ENCODE measurements at places on chromosomes 6 and 20. TPM values are rescaled to one million over a fixed set of nuclear protein-coding genes. Genes with fewer than 3 reads are reported as not detected.
A peak's percentile ranks its signal among the peaks of the same experiment; 100 is the strongest.

HCRTR2 gene
- total RNA-seq: not detected

GHRH gene
- total RNA-seq: not detected

HMGCLL1 gene
- not detected for total RNA-seq

TBC1D32 gene
- 7.4 TPM for total RNA-seq

RBPJL gene
- not detected for total RNA-seq

EDEM2 gene
- total RNA-seq: 35.8 TPM

OPRM1 gene
- total RNA-seq: not detected

MRAP2 gene
- not detected for total RNA-seq

ZBTB12 gene
- total RNA-seq: 0.88 TPM

GRCh38 chr6:148385379-148385778 lies 42.7 kb downstream of the SASH1 start:
- no peak for DNase-seq
- no peaks in the 10 kb centered on the region for H3K36me3 ChIP-seq
- H3K27ac ChIP-seq: no peak overlapping the region
- H3K4me3 ChIP-seq: no peak overlapping the region
- H3K27me3 ChIP-seq: peaks cover 10% of the 10 kb centered on the region
- H3K4me1 ChIP-seq: no peaks in the 10 kb centered on the region

GRCh38 chr20:22924046-22924737 lies 110.9 kb upstream of the SSTR4 start:
- no peak for DNase-seq
- H3K36me3 ChIP-seq: no peaks in the 10 kb centered on the region

GRCh38 chr6:113888493-113888892 lies 31.3 kb downstream of the MARCKS start:
- H3K27me3 ChIP-seq: peaks cover 13% of the 10 kb centered on the region
- DNase-seq: no peak
- H3K36me3 ChIP-seq: no peaks in the 10 kb centered on the region
- H3K4me3 ChIP-seq: no peak overlapping the region

GRCh38 chr6:5623769-5624168 lies 362.5 kb downstream of the FARS2 start:
- no peak overlapping the region for H3K27ac ChIP-seq
- peaks cover 1% of the 10 kb centered on the region for H3K36me3 ChIP-seq

DNA sequence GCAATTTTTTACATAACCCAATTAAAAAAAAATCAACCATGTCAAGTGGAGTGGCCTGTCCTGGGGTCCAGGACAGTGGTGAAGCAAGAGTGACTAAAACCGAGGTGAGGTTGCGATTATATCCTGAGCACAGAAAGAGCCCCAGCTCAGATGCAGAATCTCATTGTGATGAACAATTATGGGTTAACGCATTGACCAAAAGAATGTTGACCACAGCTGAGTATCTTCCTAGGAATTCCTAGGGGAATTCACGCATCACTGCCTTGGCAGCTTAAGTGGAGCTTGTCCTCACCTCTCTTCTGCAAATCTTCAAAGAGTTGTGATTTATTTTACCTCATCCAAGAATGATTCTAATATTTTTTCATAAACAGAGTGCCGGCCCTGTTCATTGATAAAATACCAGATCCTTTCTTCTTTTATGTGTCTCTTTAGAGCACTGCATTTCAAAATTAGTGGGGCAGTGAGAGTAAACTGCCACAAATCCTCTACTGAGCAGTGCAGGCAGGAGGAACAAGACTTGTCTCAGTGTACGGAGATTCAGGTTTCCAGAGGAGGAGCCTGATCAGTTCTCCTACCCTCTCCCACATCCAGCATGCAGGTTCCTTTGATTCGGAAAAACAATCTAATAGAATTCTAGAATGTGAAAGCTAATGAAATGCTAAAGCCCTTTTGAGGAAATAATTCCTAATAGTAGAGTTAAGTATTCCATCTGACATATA lies 60.1 kb upstream of the ZNF184 start:
- H3K27me3 ChIP-seq: peaks cover 70% of the 10 kb centered on the region
- H3K27ac ChIP-seq: no peak overlapping the region
- no peaks in the 10 kb centered on the region for H3K36me3 ChIP-seq
- H3K4me3 ChIP-seq: no peak overlapping the region

DNA sequence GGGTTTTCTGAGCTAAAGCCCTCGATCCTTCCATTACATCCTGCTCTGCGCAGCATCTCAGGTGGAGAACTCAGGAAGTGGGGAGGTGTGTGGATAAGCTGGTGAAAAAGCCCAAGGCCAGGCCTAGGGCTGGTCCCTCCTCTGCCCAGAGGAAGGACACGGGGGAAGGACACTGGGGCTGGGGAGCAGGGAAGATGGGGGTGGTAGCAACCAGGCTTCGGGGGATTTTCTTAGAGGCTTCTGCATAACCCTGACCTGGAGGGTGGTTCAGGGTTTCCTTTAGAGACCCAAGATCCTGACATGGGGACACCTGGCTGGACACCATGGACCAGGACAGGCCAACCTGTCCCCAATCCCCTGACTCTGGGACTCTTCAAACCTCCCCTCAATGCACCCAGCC lies 37.9 kb downstream of the SUN5 start:
- peak overlapping the region; percentile 67 for H3K27ac ChIP-seq
- no peaks in the 10 kb centered on the region for H3K36me3 ChIP-seq
- DNase-seq: peak; percentile 4
- no peaks in the 10 kb centered on the region for H3K27me3 ChIP-seq

DNA sequence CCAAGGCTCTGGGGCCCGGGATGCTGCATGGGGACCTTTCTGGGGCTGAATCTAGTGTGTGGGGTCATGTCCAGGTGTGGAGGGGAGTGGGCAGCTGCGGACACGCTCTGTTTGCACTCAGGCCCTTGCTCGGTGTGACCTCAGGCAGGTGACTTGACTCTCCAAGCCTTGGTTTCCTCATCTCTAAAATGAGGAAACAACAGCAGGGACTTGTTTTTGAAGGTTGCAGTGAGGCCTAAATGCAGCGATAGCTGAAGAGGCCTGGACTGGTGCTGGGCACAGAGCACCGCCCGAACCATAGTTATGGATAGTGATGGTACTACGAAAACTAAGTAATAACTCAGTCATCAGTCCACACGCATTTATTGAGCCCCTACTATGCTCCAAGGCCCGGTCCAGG lies 91.8 kb downstream of the NOL4L start:
- no peak for DNase-seq
- H3K36me3 ChIP-seq: no peaks in the 10 kb centered on the region
- no peak overlapping the region for H3K4me3 ChIP-seq
- H3K4me1 ChIP-seq: peaks cover 13% of the 10 kb centered on the region
- no peaks in the 10 kb centered on the region for H3K27me3 ChIP-seq

DNA sequence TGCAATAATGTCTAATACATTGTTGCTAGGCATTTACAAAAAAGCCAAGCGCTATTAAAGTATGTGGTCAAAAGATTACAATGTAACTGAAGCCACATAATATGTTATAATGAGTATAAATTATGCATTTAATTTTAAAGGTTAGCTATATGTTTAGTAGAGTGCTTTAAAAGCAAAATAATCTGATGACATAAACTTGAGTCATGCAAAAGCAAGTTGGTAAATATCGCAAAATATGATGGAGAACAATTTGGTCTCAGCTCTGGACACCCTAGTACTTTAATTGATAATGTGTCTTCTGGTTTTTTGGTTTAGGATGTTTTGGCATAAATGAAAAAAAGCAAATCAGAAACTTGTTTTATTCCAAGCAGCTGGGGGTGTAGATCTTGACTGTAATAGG lies 188.6 kb upstream of the RREB1 start:
- peaks cover 47% of the 10 kb centered on the region for H3K27me3 ChIP-seq
- no peak overlapping the region for H3K27ac ChIP-seq
- H3K4me1 ChIP-seq: peaks cover 43% of the 10 kb centered on the region
- no peak overlapping the region for H3K4me3 ChIP-seq
- no peak for DNase-seq

DNA sequence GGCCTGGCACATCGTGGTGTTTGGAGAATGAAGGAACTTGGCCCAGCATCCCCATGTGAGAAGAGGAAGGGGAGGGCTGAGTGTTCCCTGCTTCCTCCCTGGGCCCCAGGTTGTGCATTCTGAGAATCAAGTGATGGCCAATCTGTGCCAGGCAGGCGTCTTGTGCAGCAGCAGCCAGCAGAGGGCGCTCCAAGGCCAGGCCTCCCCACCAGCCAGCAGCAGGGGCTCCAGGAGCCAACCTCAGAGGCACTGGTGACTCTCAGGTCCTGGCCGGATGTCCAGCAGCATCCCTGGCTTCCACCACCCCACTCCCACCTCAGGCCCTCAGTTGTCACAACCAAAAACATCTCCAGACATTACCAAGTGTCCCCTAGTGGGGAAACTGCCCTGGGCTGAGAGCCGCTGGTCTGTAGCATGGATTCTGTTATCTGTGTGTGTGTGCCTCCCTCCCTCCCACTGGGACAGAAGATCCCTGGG lies 192.0 kb downstream of the PREX1 start:
- DNase-seq: peak; percentile 69
- H3K36me3 ChIP-seq: peaks cover 18% of the 10 kb centered on the region
- H3K4me3 ChIP-seq: no peak overlapping the region
- no peaks in the 10 kb centered on the region for H3K27me3 ChIP-seq

All from activated T-cell treated with anti-CD3 and anti-CD28 coated beads, Interleukin-2, amount 50 U/mL, for 72 hours (primary cell).